Activated CD4-positive, alpha-beta T cell treated with anti-CD3 and anti-CD28 coated beads, Interleukin-2, Interleukin-6, amounts not matched to agents 100 ng/mL and 50 ng/mL, durations not matched to agents 16 hours and 8 hours (primary cell): ENCODE measurements at places on chromosomes 1 and 21.
A peak's percentile ranks its signal among the peaks of the same experiment; 100 is the strongest.

DNA sequence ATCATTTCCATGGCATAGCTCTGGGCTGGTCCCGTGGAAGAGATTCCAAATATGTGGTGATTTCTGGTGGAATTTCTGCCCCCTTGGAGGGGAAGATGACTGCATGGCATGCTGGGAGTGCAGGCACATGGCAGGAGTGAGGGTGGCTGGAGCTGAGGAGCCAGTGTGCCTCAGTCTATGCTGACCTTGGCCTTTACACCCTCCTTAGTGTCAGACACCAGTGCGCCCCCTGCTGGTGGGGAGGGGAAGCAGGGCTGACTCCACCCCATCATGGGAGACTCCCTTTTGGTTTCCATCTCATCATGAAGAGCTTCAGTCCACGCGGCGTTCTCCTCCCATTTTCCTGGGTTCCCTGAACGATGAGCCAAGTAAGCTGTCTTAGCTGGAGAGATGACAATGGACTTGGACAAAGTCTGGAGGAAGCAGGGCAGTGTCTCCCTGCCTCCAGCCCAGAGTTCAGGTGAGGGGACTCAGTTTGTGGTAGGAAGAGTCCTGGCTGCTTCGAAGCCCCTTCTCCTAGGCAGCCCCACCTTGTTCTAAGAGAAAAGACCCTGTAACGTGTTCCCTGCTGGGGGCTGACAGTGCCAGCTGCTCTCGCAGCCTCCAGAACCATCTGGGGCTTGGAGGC is 10.3 kb downstream of the ALX3 start:
- peak; percentile 85 for DNase-seq

DNA sequence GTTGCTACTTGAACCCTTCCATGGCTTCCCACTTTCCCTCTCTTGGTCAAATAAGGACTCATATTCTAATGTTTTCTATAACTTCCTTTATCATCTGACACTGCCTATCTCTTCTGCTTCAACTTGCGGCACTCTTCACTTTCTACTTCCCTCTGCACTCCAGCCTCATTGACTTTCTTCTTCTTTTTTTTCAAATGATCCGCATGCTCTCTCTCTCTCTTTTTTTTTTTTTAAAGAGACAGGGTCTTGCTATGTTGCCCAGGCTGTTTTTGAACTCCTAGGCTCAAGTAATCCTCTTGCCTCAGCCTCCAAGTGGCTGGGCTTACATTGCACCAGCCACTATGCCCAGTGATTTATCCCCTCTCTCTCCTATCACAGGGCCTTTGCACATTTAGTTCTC is 7.3 kb upstream of the IL10 start:
- DNase-seq = no peak

DNA sequence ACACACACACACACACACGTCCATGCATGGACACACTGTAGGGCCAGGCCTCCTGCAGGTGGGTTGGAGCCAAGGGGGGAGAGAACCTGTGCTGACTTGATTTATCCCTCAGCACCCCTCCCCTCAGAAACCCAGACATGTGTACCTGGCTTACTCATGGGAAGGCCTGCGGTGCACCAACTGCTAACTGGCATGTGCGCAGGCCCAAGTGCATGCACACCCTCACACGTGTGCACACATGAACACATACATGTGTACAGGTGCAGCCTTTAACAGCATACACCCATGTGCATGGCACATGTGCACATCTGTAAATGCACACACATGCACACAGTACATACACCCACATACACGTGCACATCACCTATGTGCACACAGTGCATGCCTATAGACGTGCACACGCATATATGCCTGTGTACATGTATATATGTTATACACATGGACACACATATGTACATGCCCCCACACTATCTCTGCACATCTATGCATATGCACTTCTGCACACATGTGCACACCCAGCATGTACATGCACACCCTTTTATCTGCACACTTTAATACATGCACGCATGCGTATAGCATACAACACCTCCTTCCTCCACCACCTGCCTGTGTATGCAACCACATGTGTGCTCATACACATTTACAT is 67.5 kb downstream of the TRIM11 start:
- DNase-seq = no peak

GRCh38 chr1:245888809-245889208 is 618.3 kb downstream of the SMYD3 start:
- no peak for DNase-seq

DNA sequence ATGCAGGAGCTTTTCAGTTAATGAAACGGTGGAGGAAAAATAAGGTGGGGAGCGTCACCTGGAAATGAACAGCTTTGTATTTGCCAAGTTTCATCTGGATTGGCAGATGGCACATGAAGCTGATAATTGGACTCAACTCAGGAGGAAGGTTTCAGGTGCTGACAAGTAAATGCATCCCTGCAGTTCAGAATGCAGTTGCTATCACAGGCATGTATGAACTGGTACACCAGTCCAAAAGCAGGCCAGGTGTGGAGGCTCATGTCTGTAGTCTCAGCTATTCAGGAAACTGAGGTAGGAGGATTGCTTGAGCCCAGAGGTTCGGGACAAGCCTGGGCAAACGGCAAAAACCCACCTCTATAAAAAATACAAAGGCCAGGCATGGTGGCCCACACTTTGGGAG is 15.5 kb downstream of the DEGS1 start:
- DNase-seq = no peak

- DNase-seq = peak; percentile 41
These were observed 517 bp upstream of the H3-3A start for GRCh38 chr1:226061841-226062557.

DNA sequence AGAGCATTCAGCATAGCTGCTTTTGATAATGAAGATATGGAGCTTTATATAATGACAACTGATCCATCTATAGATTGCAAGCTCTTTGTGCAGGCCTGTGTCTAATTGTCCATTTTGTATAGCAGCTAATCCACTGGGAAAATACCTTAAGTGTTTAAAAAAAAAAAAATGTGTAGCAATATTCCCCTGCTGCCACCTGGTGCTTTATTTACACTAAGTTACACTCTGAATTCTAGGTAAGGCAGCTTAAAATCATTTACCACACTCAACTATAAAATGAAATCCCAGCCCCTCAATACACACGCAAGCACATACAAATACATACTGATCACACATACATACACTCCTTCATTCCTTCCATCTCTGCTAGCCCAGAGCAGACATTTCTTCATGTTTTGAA is 49.1 kb upstream of the BCL9 start:
- DNase-seq = no peak
